ENCODE measurements at places on chromosomes 7 and 10.

DNA sequence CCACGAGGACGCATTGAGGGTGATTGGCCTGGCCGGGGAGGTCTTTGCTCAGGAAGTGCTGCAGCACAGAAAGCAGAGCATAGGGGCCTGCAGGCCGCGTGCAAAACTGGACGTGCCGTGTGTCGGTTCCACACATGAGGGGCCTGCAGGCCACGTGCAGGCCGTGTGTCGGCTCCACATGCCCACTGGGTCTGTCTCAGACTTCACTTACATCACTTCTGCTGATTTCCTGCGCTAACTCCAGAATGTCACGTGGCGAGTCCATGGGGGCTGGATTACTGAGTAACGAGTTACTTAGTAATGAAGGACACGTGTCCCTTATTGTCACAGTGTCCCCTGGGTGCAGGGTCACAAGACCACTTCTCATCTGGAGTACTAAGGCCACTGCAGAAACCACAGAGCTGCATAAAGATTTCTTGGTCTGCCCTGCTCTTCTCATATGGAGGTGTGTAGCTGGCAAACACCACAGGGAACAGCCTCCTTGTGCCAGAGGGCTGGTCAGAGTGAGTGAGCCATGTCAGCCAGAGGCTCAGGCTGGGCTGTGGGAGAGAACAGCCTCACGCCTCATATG lies 60.8 kb downstream of the GDI2 start:
- H3K36me3 ChIP-seq, result no peaks in the 10 kb centered on the region
- H3K4me3 ChIP-seq, result no peak overlapping the region
- H3K4me1 ChIP-seq, result peaks cover 2% of the 10 kb centered on the region
- H3K27ac ChIP-seq, result no peak overlapping the region
- no peak for DNase-seq

- no peaks in the 10 kb centered on the region for H3K4me1 ChIP-seq
- H3K27me3 ChIP-seq, result no peaks in the 10 kb centered on the region
- no peak overlapping the region for H3K27ac ChIP-seq
Observed at GRCh38 chr10:129445436-129446182, 21.4 kb upstream of the MGMT start.

- no peak overlapping the region for H3K27ac ChIP-seq
- no peak for DNase-seq
- no peak overlapping the region for H3K4me3 ChIP-seq
- H3K27me3 ChIP-seq, result no peaks in the 10 kb centered on the region
Observed at GRCh38 chr7:50369143-50370026, 64.9 kb downstream of the IKZF1 start.

GRCh38 chr10:78995987-78996791 lies 72.6 kb upstream of the ZMIZ1 start:
- no peak overlapping the region for H3K27ac ChIP-seq
- H3K4me3 ChIP-seq, result no peak overlapping the region
- no peaks in the 10 kb centered on the region for H3K27me3 ChIP-seq
- no peaks in the 10 kb centered on the region for H3K36me3 ChIP-seq

- DNase-seq, result no peak
- no peak overlapping the region for H3K4me3 ChIP-seq
- H3K4me1 ChIP-seq, result no peaks in the 10 kb centered on the region
Observed at GRCh38 chr10:131250454-131251145, 60.9 kb downstream of the TCERG1L start.

- H3K27me3 ChIP-seq, result no peaks in the 10 kb centered on the region
- H3K27ac ChIP-seq, result no peak overlapping the region
- DNase-seq, result no peak
- no peak overlapping the region for H3K4me3 ChIP-seq
- peaks cover 2% of the 10 kb centered on the region for H3K4me1 ChIP-seq
Observed at GRCh38 chr10:71218651-71219050, 6.3 kb downstream of the UNC5B start.
